ENCODE measurements at places on chromosomes 7 and 10.
A peak's percentile ranks its signal among the peaks of the same experiment; 100 is the strongest.

DNA sequence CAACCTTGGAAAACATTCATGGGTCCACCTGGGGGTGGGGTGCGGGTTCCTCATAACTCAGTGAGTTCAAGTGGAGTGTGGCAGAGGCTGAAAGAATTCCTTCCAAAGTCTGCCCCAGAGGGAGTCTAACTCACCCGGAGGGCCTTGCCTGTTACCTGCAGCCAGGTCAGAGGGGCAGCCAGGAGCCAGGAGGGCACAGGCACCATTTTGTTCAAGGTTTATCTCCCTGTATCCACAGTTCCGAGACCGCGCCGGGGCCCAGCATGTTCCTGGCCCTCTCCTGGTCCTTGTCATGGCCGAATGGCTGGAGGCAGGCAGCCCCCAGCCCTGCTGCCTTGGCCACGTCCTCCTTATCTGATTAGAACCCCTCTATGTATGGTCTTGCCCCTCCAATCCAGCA is 11.4 kb upstream of the DOCK1 start:
- no peak for DNase-seq

DNA sequence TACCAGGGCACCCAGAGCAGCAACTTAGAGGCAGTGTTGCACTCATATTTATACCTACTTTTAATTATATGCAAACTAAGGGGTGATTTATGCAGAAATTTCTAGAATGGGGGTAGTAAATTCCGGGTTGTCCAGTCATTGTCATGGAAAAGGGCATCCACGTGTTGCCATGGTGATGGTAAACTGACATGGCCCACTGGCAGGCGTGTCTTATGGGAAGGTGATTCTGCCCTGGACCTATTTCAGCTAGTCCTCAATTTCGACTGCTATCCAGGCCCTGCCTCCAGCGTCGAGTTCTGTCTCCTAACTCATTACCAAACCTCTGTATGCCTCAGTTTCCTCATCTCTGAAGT is 12.8 kb downstream of the SNX8 start:
- no peak for DNase-seq

GRCh38 chr10:14543904-14544210 is 213.1 kb upstream of the FRMD4A start:
- no peak for DNase-seq

DNA sequence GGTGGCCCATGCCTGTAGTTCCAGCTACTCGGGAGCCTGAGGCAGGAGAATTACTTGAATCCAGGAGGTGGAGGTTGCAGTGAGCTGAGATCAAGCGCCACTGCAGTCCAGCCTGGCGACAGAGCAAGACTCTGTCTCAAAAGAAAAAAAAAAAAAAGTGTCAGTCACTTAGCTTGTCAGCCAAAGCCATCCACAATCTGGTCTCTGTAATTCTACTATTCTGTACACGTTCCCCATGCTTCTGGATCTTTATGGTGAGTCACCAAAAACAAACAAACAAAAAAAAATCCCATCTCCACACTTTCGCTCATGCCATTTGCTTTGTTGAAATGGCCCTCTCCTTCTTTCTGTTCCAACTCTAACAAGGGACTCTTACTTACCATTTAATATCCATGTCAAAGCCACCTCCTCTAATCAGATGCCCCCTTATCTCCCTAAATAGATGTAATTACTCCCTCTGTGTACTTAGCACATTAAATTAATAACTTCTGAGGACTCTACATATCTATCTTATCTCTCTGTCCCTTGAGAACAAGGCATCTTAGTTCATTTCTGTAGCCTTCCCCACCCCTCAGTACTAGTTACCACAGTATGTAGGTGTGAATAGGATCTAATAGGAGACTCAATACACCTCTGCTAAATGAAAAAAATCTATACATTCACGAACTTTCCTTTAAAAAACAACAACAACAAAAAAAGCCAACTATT is 128.4 kb downstream of the ELMO1 start:
- no peak for DNase-seq

- DNase-seq: no peak
These were observed 412.6 kb upstream of the C7orf33 start for GRCh38 chr7:148177972-148178371.

GRCh38 chr10:58107506-58107905 is 160.2 kb downstream of the IPMK start:
- DNase-seq: no peak

- no peak for DNase-seq
These were observed 568.3 kb downstream of the TYW1 start for GRCh38 chr7:67564959-67565358.

DNA sequence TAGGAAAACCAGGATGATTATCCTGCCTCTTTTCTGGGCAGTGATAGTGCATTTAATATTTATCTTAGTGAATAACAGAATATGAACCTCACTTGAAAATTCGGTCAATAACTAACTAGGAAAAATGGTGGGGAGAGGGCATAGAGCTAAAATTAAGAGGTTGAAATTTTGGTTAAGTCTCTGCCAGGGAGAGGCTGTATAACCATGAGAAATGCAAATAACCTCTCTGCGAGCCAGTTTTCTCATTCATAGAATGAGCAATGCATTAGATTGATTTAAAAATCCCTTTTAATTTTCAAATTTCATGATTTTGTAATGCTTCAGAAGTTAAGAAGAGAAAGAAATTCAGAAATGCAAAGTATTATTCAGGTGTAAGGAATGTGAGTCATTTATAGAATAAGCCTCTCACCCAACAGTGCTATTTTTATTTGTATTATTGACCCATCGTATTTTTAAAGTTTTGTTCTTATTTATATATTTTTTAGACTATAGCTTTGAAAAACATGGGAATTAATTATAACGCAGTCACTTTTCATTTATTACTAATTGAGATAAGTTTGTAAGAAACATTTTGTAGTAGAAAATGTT is 104.7 kb downstream of the PHF14 start:
- no peak for DNase-seq

DNA sequence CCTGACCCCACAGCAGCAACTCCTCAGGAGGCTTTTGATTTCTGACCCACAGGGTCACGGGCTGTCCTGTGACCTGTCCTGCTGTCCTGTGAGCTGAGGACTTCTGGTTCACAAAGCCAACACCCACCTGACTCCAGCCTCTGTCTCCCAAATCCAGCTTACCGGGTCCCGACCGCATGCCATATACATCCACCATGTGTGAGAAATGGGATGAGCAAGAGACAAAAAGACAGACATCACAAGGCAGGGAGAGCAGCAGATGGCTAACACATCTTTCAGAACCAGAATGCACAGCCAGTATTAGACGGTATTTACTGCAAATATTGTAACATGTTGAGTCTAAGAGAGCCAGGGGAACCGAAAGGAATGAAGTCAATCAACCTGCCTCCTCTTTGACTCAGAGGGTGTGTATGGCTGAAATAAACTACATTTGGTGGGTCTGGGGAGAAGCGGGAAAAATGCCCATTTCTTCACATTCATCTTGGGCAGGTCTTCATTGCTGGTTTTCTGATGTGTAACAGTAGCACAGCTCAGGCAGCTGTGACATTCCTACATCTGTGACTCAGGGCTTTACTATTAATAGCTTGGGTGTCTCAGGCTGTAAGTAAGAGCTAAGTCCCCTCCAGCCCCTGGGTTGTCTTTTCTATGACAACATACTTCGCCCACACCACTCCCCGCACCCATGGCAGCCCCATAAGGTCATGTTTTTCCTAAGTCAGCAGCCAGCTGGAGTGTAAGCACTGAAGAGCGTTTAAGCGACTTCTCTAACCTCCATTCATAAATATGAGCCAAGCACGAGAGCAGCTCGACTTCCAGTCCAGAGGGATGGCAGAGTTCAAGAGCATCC is 25.0 kb downstream of the ABLIM1 start:
- peak; percentile 10 for DNase-seq

- no peak for DNase-seq
These were observed 103.2 kb upstream of the CTBP2 start for GRCh38 chr10:125263551-125263950.

GRCh38 chr10:69287181-69287580 is 8.9 kb downstream of the HK1 start:
- DNase-seq: no peak

GRCh38 chr7:2698581-2699288 is 10.7 kb downstream of the AMZ1 start:
- DNase-seq: peak; percentile 98

GRCh38 chr7:69217516-69218350 is 380.5 kb upstream of the AUTS2 start:
- no peak for DNase-seq

- no peak for DNase-seq
These were observed 12.5 kb downstream of the ITGB8 start for GRCh38 chr7:20343205-20343604.

- no peak for DNase-seq
These were observed 188.9 kb downstream of the ADAM12 start for GRCh38 chr10:126199221-126199998.

GRCh38 chr7:42883950-42884349 is 27.9 kb downstream of the C7orf25 start:
- peak; percentile 46 for DNase-seq

DNA sequence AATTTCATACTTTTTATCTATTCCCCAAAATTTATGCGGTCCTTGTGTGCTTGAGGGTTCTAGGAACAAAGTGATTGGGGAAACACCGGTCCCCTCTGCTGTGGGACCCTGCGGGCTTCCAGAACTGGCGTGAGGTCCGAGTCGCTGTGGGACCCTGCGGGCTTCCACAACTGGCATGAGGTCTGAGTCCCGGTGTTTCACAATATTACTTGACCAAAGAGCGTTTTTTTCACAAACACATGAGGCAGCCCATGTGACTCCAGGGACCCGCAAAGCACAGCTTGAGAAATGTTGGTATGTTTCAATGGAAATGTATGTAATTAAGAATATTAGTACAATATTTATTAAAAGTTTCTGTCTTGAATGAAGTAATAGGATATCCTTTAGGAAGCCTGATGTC is 212.2 kb downstream of the MGMT start:
- DNase-seq: no peak

DNA sequence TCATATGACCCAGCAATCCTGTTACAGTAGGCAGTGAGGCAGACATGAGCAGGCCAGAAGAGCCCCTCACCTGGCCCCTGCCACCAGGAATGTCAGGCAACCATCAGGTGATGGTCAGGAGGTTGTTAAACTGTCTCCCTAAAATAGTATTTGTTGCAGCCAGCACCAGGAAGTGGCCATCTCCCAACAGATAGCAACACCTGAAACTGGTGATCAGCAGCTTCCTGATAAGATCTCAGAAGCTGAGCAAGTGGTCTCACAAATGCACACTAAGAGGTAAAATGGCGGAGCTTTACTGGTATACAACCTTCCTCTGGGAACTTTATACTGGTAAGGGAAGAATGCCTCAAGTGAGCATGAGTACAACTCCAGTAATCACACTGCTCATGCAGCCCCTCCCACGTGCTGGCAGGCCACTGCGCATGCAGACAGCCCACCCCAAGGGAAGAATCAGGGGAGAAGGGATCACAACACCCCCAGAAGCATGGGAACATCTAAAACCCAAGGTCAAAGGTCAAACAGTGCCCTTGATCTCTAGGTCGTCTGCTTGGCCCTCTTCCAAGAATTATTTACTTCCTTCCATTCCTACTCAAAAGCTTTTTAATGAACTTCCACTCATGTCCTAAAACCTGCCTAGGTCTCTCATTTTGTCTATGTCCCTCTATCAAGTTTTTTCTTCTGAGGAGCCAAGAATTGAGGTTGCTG is 133.5 kb downstream of the DOCK4 start:
- DNase-seq: peak; percentile 11

GRCh38 chr7:33459340-33459751 is 330.0 kb downstream of the BBS9 start:
- DNase-seq: peak; percentile 34

All from GM12865 (cell line).